Stimulated activated CD8-positive, alpha-beta memory T cell treated with anti-CD3 and anti-CD28 coated beads, Interleukin-12 subunit alpha, Interleukin-12 subunit beta, amount 100 ng/mL, for 1 hour (primary cell): ENCODE measurements at places on chromosomes 7 and 10.

- DNase-seq, result no peak
Observed at GRCh38 chr10:116101616-116102315, 171.2 kb downstream of the GFRA1 start.

DNA sequence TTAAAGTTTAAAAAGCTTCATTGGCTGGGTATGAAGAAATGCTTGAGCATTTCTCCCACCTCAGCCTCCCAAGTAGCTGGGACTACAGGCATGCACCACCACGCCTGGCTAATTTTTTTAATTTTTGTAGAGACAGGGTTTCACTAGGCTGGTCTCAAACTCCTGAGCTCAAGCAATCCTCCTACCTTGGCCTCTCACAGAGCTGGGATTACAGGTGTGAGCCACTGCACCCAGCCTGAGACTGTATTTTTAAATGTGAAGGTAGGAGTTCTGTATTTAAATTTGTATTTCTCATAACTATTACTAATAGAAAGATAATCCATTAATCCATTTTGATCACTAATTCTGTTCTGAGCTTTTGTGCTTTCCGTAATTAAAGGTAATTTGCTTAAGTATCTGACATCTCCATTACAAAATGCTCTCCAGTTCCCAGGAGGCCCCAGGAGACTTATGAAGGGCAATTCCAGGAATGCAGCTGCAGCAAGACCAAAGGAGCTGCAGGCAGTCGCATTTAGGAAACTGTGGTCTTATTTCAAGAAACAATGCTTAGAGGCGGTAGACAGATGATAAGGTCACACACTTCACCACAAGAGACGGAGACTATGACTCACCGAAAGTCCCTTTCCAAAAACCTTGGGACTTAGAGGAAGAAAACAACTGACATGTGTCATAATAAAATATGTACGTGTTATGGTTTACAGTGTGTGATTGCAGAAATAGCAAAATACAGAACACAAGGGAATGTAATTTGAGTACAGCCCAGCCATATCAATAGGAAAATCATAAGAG lies 23.3 kb downstream of the YAE1 start:
- peak; percentile 49 for DNase-seq

DNA sequence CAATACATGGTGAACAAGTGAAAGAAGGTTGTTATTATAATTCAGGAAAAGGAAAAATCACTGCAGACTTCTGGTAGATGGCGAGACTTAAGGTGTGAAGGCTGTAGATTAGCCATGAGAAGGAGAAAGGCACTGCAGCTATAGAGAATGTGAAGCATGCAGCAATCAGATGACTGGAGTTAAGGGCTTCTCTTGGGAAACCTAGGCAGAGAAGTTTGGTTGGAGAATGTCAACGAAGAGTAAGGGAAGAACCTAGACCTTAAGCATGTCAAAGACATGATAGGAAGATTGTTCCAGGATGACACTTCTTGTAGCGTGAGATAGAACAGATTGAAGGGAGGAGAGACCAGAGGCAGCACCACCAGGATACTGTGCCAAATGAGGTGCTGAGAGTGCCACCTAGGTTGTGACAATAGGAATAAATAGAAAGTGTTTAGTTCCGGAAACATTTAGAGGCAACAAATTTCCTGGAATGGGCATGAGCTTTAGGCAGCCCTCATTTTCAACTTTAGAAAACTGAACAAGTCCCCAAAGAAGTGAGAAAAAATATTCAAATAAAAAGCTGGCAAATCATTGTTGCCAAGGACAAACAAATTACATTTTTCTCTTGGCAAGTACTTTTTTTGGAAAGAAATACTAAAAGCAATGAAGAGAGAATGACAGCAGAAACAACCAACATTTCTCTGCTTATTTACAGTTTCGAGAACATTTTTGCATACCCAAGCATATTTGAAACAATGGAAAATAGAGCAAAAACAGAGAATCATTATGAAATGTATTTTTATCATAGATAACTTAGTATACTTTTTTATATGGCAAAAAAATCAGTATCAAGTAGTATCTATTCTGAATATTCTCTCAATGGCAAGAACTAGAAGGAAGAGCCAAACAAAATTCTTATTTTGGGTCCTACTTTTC lies 4.9 kb downstream of the LRRC17 start:
- DNase-seq, result no peak

DNA sequence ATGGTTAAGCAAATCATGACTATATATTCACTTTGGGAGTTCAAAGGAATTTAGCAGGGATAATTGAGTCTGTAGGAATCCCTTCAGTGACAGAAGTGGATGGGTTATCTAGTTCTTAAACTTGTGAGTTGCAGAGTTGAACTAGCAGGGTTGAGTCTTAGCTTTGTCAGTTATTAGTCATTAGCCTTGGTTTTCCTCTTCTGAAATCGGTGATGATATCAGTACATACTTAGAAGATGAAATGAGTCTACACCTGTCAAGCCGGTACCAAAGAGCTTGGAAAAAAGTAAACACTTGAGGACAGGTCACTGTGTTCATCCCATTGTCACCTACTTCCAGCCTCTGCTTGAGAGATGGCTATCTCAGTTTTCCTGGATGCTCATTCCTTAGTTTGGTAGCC lies 73.5 kb downstream of the BUB3 start:
- no peak for DNase-seq

- no peak for DNase-seq
Observed at GRCh38 chr10:21092683-21093524, 195.8 kb upstream of the NEBL start.

DNA sequence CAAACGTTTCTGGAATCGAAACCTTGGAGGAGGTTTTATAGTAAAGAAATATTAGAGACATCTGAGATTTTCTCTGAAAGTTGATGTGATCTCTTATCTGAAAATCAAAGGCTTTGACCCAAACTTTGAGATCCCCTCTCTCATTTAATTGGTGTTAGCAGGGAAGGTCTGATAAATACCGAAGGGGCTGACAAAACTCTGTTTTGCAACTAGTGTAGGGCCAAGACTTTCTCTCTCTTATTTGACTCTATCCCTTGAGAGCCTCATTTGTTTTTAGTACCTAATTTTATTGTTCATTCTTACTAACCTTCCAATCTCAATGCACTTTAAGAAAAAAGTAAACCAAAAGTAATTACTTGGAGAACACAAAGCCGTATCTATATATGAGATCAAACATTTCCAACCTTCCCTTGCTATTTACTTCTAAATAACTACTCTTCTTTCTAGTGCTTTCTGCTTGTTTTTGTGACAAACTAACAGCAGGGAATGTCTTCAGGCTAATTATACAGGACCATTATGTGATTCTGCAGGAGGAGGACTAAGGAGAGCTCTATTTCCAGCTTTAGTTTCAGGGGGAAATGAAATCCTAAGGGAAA lies 33.4 kb upstream of the NPVF start:
- no peak for DNase-seq
